Peyer's patch (tissue), 4 donors: ENCODE measurements at places on chromosomes 1 and 21.

DNA sequence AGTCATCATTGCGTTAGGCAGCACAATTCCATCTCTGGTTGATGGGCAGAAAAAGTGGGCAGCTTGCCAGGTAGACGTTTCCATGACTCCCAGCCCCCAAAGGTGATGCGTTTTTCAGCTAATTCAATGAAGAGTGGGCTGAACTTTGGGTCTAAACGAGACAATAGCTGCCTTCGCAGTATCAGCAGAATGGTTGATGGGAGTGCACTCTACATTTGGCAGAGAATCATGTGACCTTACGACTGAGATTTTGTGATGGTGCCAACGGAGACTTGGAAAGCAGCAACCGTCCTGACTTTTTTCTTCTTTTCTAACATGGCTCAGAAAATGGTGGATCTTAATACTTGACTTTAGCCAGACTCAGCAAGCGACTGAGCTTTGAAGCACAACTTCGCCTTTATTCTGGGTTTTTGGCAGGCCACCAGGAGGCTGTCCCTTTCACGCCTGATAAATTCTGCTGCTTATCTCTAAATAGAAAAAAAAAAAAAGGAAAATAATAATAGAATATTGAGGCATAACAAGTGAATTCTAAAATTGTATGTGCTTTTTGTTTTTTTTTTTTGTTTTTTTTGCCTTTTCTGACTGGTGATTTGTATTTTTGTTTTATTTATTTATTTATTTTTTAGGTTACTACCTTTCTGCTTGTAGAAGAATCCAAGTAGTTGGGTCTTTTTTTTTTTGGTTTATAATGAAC is 804.8 kb downstream of the USP25 start:
- DNase-seq, result peak; percentile 50

- no peak for DNase-seq
Measured at GRCh38 chr1:147919896-147920295, 8.3 kb upstream of the GPR89B start.

GRCh38 chr1:6222636-6223035 is 13.1 kb downstream of the ICMT start:
- DNase-seq, result no peak

DNA sequence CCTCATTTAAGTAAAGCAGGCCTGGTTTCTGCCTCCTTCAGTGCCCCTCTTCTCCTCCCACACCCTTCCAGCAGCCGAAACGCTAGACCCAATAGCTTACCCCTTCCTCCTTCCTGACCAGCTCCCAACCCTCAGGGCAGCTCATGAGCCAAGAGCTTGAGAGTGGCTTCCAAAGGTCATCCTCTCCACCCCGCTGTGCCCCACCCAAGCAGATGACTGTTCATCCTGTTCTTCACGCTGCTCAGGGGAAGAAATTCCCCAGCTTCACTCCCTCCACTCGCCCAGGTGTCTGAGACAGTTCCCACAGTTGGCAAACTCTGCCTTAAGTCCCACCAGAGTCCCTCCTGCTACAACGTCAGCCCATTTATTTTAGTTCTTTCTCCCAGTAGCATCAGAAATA is 23.4 kb downstream of the ARHGEF19 start:
- peak; percentile 86 for DNase-seq
